Glutamatergic neuron (in vitro differentiated cells): ENCODE measurements at places on chromosomes 13 and 19.
A peak's percentile ranks its signal among the peaks of the same experiment; 100 is the strongest.

- H3K27me3 ChIP-seq, result peaks cover 4% of the 10 kb centered on the region
- no peak for DNase-seq
- H3K27ac ChIP-seq, result no peak overlapping the region
- H3K4me1 ChIP-seq, result no peaks in the 10 kb centered on the region
- H3K36me3 ChIP-seq, result no peaks in the 10 kb centered on the region
Observed at GRCh38 chr19:16293118-16294091, 31.2 kb upstream of the KLF2 start.

DNA sequence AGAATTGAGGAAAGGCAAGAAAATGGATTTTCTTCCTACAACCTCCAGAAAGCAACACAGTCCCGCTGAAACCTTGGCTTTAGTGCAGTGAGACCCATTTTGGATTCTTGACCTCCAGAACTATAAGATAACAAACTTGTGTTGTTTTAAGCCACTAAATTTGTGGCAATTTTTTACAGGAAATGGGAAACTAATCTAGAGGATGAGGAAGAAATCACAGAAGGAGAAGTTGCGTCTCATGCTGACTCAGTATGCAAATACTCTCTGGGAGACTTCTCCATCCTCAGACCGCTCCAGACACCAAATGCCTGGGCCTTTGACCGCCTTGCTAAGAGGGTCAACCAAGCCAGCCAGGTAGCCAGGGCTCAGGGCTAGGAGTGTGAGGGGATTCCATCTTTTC lies 13.1 kb upstream of the CEACAM16 start:
- H3K36me3 ChIP-seq, result no peaks in the 10 kb centered on the region
- H3K27me3 ChIP-seq, result peaks cover 4% of the 10 kb centered on the region
- H3K4me1 ChIP-seq, result no peaks in the 10 kb centered on the region
- DNase-seq, result no peak
- H3K27ac ChIP-seq, result no peak overlapping the region
- no peak overlapping the region for H3K4me3 ChIP-seq

GRCh38 chr19:35220315-35220921 lies 8.1 kb downstream of the FAM187B start:
- DNase-seq, result no peak
- H3K27ac ChIP-seq, result no peak overlapping the region
- no peaks in the 10 kb centered on the region for H3K4me1 ChIP-seq
- H3K36me3 ChIP-seq, result no peaks in the 10 kb centered on the region

GRCh38 chr13:35892837-35893814 lies 238.1 kb downstream of the DCLK1 start:
- peaks cover 23% of the 10 kb centered on the region for H3K4me1 ChIP-seq
- no peaks in the 10 kb centered on the region for H3K36me3 ChIP-seq
- H3K27ac ChIP-seq, result no peak overlapping the region

DNA sequence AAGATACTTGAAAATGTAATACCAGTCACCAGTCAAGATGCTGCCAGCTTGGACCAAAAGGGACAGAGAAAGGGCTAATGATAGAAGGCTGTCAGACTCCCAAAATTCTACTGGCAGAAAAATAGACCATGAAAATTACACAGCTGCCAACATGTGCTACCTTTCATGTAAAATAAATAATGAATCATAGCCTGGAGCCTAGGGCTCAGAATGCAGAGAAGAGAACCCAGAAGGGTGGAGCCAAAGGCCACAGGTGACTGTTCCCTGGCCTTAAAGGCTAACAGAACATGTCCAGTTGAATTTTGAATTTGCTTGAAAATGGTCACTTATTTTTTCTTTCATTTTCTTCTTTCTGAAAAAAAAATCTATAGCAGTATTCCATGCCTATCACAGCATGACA lies 1827.0 kb upstream of the MIR17HG start:
- DNase-seq, result no peak
- H3K27me3 ChIP-seq, result no peaks in the 10 kb centered on the region
- no peak overlapping the region for H3K4me3 ChIP-seq
- H3K36me3 ChIP-seq, result no peaks in the 10 kb centered on the region

DNA sequence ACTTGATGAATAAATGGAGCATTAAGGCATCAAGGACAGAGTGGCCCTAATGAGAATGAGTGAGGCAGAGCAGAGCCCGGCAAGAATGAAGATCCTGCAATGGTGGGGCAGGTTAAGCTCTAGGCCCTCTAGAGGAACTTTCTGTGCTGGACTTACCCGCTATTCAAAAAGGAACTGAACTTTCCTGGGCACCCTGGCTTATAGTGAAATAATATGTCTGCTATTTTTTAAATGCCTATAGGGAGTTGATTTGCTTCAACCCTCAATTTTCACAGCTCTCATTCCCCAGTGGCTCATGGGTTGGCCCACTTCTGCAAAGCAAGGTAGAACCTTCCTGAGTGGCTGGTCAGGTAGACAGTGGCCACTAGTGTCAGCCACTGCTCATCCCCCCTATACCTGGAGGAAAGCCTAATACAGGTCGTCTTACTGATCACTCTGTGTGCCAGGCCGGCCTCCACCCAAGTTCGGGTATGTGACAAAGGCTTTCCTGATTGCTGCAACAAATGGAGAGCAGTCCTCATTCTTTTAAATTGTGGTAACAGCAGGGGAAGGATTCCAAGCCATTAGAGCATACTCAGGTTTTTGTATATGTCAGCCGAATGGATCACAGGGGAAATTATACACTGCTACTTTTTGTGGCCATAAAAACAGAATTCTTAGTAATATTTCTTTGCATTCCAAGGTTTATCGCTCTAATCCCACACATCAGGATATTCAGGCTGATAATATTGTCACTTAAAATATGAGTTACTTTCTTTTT lies 103.0 kb downstream of the KL start:
- H3K27ac ChIP-seq, result no peak overlapping the region
- DNase-seq, result no peak
- H3K4me3 ChIP-seq, result no peak overlapping the region
- peaks cover 1% of the 10 kb centered on the region for H3K27me3 ChIP-seq
- H3K36me3 ChIP-seq, result peaks cover 12% of the 10 kb centered on the region

DNA sequence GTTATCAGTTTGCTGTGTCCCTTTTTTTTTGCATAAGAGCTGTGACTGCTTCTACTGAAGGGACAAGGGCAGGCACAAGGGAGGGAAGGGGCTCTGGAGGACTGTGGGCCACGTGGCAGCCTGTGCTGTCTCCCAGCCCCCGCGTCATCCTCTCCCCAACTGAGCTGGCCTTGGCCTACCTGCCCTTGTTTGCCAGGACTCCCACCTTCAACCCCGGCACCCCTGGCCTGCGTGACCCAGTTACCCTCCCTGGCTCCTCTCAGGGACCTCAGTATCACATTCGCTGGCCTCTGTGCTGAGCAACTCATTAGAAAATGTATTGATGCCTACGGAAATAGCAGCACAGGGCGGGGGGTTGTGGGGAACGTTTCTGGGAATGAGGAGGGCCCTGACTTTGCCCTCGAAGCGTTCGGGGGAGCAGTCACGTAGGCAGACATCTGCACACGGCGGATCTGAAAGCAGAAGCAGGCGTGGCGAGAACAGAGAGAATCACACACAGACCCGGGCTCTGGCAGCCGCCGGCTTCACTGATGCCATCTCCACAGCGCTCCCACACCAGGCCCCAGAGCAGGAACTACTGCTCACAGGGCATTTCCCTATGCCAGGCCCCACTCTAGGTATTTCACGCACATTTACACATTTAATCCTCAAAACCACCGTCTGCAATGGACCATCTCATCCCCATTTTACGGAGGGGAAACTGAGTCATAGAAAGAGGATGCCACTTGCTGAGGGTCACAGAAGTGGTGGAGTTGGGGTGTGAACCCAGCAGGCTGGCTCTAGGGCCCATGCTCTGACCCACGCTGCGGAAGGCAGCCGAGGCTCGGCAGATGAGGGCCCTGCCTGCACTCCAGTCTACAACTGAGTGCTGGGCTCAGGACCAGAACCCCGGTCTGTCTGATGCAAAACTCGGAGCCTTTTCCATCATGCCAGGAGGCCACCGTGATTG lies 5.7 kb upstream of the ATF5 start:
- peak overlapping the region; percentile 82 for H3K27ac ChIP-seq
- peaks cover 31% of the 10 kb centered on the region for H3K4me1 ChIP-seq
- DNase-seq, result no peak
- peaks cover 10% of the 10 kb centered on the region for H3K27me3 ChIP-seq
- no peaks in the 10 kb centered on the region for H3K36me3 ChIP-seq

- no peaks in the 10 kb centered on the region for H3K27me3 ChIP-seq
- H3K4me1 ChIP-seq, result peaks cover 15% of the 10 kb centered on the region
- H3K4me3 ChIP-seq, result peak overlapping the region; percentile 44
- DNase-seq, result no peak
- H3K36me3 ChIP-seq, result no peaks in the 10 kb centered on the region
Observed at GRCh38 chr13:42753697-42754096, 27.7 kb upstream of the FAM216B start.

DNA sequence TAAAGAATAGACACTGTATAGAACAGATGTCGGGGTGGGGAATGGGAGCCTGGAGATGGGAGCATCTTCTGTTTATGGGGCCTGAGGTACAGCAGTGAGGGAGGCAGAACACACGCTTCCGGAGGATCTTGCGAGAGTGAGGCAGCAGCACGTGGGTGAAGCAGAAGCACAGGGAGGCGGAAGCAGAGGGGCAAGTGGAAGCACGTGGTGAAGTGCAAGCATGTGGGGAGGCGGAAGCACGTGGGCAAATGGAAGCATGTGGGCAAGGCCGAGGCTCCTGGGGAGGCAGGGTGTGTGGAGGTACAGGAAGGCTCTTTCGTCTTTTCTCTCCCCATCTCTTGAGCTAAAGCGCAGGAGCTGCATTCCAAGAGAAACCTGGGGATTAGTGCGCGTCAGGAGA lies 198.4 kb downstream of the ATP8A2 start:
- H3K27ac ChIP-seq, result no peak overlapping the region
- DNase-seq, result no peak
- H3K4me1 ChIP-seq, result peaks cover 19% of the 10 kb centered on the region
- no peaks in the 10 kb centered on the region for H3K36me3 ChIP-seq
- H3K4me3 ChIP-seq, result no peak overlapping the region

- no peak overlapping the region for H3K4me3 ChIP-seq
- no peaks in the 10 kb centered on the region for H3K27me3 ChIP-seq
- no peak overlapping the region for H3K27ac ChIP-seq
- no peaks in the 10 kb centered on the region for H3K4me1 ChIP-seq
- no peaks in the 10 kb centered on the region for H3K36me3 ChIP-seq
Observed at GRCh38 chr13:94516456-94516855, 37.0 kb upstream of the DCT start.

DNA sequence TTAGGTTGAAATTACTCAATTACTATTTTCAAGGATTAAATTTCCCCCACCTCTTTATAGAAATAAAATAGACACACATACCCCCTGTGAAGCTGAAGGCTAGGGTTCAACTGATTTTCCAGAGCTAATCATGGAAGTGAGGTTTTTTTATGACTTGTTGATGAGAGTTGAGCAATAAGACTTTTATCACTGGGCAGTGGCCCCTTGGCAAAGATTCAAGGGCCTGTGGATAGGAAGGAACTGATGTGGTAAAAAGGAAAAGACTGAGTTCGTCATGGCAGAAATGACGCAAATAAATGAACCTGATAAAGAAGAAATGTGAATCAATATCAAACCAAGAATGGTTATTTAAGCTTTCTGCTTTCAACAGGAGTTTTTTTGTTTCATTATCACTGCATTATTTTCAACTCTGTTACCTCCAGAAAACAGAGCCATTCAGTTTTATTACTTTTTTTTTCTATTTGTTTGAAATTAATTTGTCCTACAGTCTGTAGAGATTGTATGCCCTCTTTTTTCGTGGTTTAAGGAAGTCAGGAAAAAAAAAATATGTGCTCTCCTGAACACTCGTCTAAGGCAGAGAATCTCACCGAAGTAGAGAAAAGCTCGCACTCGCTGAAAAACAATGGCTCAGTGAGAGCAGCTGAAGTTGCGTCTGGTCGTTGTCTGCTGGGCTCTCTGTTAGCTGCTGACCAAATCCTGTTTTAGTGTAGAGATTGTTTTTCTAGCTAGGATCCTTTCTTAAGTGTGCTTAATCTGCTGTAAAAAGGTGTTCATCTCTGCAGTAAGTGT lies 38.9 kb downstream of the STOML3 start:
- H3K27me3 ChIP-seq, result no peaks in the 10 kb centered on the region
- H3K4me3 ChIP-seq, result no peak overlapping the region
- no peak for DNase-seq
- H3K27ac ChIP-seq, result no peak overlapping the region
- H3K4me1 ChIP-seq, result peaks cover 20% of the 10 kb centered on the region

DNA sequence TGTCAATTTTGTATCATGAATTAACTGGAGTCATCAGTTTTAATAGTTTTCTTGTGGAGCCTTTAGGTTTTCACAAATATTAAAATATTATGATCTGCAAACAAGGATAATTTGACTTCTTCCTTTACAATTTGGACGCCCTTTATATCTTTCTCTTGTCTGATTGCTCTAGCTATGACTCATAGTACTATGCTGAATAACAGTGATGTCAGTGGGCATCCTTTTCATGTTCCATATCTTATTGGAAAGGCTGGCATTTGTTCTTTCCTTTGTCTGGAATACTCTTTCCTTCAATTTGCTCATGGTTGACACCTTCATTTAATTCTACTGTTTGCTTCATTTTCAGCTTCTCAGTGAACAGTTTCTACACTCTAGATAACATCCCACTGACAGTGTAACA lies 1129.3 kb downstream of the SLITRK5 start:
- H3K27ac ChIP-seq, result no peak overlapping the region
- DNase-seq, result no peak
- H3K36me3 ChIP-seq, result no peaks in the 10 kb centered on the region
- H3K4me1 ChIP-seq, result no peaks in the 10 kb centered on the region

- H3K36me3 ChIP-seq, result no peaks in the 10 kb centered on the region
- no peaks in the 10 kb centered on the region for H3K4me1 ChIP-seq
- peak overlapping the region; percentile 71 for H3K4me3 ChIP-seq
- peak overlapping the region; percentile 43 for H3K27ac ChIP-seq
- peaks cover 4% of the 10 kb centered on the region for H3K27me3 ChIP-seq
- peak; percentile 88 for DNase-seq
Observed at GRCh38 chr19:38769635-38770211, 3.6 kb downstream of the LGALS7 start.

DNA sequence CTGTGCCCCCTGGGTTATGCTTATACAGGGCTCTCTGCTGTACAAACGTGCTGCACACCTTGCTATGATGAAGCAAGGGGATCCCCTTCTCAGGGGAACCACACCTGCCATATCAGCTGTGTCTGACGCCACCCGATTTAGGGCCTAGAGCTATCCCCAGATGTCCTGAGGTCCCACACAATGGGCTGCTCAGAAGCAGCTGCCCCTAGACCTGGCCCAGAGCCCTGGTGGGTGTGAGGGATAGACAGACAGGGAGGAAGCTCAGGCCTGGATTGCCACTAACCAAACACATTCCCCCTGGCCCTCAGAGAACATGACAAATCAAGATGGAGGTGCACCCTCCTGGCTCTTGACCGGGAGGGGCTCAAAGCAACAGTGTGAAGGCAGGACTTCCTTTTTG lies 59.3 kb downstream of the TSHZ3 start:
- no peaks in the 10 kb centered on the region for H3K4me1 ChIP-seq
- DNase-seq, result no peak
- peaks cover 5% of the 10 kb centered on the region for H3K27me3 ChIP-seq

GRCh38 chr19:32287811-32288227 lies 57.6 kb upstream of the ZNF507 start:
- H3K4me3 ChIP-seq, result no peak overlapping the region
- DNase-seq, result peak; percentile 72
- no peak overlapping the region for H3K27ac ChIP-seq
- H3K36me3 ChIP-seq, result no peaks in the 10 kb centered on the region
- H3K4me1 ChIP-seq, result peaks cover 17% of the 10 kb centered on the region

- no peak overlapping the region for H3K27ac ChIP-seq
- peaks cover 2% of the 10 kb centered on the region for H3K27me3 ChIP-seq
- no peak for DNase-seq
- no peak overlapping the region for H3K4me3 ChIP-seq
Observed at GRCh38 chr13:76872675-76873074, 13.5 kb downstream of the KCTD12 start.
